NCI-H2227 treated with DMSO at 0.1 percent for 48 hours (cell line): ENCODE measurements at places on chromosomes 11 and 22.

GRCh38 chr11:69637198-69637940, 3.6 kb upstream of the CCND1 start:
- no peak for DNase-seq

DNA sequence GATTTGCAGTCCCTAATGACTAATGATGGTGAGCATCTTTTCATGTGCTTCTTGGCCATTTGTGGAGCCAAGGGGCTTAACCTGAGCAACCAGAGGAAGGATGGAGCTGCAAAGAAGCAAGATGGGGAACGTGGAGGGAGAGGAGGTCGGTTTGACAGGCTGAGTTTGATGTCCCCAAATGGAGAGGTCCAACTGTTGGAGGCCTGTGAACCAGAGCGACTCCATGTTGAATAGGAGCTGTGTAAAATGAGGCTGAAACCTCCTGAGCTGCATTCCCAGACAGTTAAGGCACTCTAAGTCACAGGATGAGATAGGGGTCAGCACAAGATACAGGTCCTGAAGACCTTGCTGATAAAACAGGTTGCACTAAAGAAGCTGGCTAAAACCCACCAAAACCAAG, 54.5 kb downstream of the RPS6KA4 start:
- no peak for DNase-seq

DNA sequence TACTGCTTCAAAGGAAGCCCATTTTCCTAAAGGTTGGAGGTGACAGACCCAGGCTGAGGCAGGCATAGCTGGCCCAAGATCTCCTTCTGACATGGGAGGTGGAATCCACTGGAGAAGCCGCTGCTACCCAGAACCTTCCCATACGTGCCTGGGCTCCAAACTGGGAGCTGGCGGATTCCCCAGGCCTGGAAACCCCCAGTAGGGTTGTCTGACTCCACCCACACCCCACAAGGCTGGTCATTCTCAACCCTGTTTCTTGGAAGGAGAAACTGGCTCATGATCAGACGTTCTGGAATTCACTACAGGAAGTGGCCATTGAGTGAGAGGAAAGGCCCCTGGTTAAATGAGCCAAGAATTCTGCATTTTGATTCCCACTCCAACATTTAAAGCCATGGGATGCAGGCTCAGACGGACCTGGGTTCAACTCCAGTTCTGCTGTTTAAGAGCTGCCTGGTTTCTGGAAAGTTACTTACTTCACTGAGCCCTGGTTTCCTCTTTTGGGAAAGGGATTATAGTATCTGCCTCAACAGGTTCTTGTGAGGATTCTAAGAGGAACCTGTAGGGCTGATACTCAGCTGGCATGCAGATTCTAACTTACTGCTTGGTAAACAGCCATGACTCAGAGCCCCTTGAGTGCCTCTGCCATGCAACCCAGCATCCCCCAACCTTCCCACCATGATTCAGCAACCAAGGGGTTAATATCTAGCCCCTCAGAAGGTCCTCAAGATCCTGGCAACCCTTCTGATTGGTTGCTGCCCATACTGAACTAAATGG, 19.4 kb upstream of the TSKU start:
- DNase-seq: no peak

GRCh38 chr11:214083-214482, 6.6 kb downstream of the RIC8A start:
- no peak for DNase-seq

DNA sequence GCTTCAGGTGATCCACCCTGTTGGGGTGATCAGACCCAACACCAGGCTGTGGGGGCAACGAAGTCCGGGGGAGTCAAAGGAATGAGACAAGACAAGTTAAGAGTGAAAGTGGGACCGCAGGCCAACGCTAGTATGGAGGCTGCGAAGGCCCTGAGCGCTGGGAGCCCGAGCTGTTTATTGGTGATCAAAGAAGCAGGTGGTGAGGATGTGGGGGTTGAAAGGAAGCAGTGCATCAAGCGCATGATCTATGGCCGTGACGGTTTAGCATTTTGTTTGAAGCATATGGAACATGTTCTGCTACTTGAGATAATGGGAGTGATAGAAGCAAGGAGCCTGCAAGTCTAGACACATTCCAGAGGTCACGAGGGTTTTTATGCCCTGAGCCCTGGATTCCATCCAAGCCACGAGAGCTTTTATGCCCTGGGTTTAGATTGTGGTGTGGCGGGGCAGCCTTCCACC, 49.5 kb downstream of the MCHR1 start:
- no peak for DNase-seq

- DNase-seq: no peak
Observed at GRCh38 chr22:49886346-49887063, 31.7 kb downstream of the ALG12 start.

DNA sequence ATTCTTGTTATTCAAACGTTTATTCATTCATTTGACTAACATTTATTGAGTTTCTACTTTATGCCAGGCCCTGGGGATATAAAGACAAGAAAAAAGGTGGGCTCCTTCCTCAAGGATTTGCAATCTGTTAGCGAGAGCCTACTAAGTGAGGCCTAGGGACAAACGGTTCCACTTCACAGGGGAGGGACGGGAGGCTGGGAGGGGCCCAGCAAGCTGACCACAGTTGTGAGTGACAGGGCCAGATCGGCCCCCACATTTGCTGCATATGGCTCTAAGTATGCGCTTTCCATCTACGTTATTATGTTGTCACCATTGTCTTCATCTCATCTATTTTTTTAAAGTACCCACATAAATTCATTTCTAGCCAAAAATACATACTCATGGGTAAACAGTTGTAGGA, 271.1 kb downstream of the BUD13 start:
- DNase-seq: no peak

DNA sequence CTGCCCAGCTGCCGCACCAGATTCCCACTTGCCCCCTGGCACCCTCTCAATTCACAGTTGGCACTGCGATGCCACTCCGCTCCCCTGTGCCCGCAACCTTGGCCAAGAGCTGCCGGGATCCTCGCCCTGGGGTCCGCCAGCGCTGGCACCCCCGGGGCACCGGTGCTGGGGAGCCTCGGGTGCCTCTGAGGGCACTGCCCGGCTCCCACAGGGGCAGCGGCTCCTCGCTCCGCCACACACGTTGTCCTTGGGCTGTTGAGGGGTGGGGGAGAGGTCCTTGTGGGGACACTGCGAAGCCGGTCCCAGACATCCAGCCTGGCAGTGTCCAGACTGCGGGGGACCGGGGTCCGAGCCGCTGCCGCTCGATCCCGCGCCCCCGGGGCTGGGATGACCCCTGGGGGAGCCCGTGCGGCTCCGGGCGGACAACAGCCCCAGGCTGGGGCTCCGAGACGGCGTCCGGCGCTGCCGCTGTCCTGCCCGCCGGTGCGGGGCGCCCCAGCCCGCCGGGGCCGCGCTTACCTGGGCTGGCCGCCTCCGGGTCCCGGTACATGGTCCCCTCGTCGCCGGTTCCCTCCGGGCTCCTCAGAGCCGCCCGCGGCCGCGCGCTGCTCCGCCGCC, 496 bp downstream of the SYT7 start:
- DNase-seq: no peak

DNA sequence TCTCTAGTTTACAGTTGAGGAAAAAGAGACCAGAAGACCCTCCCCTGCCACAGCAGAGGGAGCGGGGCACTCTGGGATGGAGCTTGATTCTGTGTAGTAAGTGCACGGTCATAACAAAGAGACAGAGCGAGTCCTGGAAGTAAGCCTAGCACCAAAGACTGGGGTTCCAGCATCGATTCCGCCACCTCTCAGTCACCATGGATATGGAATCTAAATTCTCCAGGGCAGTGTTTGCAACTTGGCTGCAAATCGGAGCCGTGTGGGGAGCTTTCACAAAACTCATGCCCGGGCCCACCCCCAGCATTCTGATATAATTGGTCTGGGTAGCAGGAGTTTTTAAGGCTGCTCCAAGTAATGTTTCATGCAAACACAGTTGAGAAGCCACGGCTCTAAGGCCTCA, 129.5 kb upstream of the OPCML start:
- no peak for DNase-seq

GRCh38 chr11:125398994-125399640, 96.9 kb downstream of the FEZ1 start:
- DNase-seq: no peak

- DNase-seq: no peak
Observed at GRCh38 chr11:134864233-134864967, 452.4 kb upstream of the B3GAT1 start.

- no peak for DNase-seq
Observed at GRCh38 chr11:27599217-27599616, 92.6 kb upstream of the LIN7C start.

DNA sequence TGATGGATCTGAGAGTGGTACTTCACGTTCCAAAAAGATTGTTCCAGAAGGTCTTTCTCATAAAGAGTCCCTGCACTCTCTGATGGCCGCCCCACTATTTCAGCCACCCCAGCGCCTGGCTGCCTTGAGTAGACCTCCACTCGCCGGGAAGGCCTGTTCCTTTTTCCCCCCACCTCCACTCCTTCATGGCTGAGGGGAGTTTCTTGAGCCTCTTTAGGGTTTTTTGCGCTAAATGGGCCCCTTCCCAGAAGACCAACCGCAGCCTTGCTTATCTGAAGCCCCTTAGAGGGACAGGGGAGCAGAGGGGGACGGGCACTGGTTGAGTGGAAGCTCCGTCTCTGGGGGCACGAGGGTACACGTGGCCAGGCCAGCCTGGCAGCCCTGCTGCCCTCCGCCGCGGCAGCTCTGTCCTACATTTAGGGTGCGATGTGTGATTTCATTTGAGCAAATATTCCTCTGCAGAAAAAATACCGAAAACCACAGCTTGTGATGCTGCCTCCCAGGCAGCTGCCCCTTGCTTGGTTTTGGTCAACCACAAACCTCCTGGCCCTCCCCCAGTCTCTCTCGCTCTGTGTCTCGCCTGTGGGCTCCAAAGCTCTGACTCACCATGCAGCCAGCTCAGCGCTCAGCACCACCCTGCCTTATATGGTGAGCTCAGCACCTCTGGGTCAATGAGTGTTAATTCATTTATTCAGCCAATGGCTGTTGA, 88.7 kb downstream of the TP53I11 start:
- no peak for DNase-seq

- DNase-seq: no peak
Observed at GRCh38 chr22:40473703-40474102, 103.3 kb downstream of the SGSM3 start.

- peak; percentile 63 for DNase-seq
Observed at GRCh38 chr11:22491555-22492225, 133.9 kb downstream of the FANCF start.

DNA sequence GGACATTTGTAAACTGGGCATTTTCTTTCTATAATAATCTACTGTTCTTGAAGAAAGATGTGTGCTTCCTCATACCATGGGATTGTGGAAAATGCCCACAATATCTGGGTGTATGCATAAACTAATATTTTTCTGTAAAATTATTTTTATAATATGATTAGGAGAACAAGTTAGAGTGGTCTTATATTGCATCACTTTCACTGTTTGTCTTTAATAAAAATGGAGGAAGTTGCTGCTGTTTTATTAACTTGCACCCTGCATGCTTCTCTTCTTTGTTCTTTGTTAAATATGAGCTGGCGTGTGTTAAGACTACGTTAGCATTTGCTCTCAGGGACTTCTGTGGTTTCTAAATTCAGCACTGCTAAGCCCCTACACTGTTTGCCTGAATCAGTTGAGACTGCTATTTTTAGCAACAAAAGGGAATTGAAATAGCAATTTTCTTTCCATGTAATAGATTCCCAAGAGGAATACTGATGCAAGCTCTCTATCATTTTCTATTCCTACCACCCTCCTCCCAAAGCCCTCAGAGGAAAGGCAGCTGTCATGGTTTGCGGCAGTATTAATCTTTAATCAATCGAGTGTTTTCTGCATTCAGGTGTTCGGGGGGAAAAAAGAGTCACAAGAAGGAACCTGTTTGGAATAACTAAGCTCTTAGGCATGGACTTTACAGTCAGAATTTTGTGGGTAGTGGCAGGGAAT, 56.1 kb downstream of the HSD17B12 start:
- DNase-seq: peak; percentile 62

DNA sequence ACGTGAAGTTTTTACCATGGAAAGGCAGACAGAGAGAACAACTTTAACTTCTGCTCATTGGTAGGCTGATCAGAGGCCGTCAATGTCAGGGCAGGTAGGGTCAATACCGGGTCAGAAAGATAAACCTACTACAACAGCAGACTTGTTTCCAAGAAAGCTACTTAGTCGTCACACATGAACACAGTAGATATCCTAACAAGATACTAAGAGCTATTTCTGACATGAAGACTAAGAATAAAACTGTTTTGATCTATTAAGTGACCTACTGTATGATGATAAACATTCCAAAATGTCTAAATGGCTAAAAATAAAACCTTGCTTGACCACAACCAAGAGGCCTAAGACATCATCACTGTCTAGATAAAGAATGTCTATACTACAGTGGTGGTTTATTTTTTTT, 231.3 kb downstream of the CADM1 start:
- no peak for DNase-seq

DNA sequence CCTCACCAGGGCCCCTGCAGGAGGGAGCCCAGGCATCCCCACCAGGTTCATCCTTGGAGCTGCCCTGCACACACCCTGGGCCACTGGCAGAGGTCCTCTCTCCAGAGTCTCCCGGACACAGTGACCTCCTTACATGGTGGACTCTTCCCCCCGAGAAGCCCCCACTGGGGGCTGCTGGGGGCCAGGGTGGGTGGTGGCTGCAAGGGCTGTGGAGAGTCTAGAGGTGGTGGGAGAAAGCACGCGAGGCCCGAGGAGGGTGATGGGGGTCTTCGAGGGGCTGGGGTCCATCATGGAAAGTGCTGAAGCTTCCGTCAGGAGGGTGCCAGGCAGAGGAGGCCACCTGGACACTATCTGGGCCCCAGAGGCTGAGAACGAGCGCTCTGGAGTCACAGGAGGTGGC, 17.6 kb downstream of the PGA5 start:
- DNase-seq: no peak

GRCh38 chr22:19871023-19871844, 16.6 kb upstream of the GNB1L start:
- DNase-seq: no peak

- DNase-seq: no peak
Observed at GRCh38 chr11:10158461-10158860, 135.6 kb downstream of the SBF2 start.

GRCh38 chr22:50083462-50084079, 1.7 kb downstream of the MLC1 start:
- no peak for DNase-seq

DNA sequence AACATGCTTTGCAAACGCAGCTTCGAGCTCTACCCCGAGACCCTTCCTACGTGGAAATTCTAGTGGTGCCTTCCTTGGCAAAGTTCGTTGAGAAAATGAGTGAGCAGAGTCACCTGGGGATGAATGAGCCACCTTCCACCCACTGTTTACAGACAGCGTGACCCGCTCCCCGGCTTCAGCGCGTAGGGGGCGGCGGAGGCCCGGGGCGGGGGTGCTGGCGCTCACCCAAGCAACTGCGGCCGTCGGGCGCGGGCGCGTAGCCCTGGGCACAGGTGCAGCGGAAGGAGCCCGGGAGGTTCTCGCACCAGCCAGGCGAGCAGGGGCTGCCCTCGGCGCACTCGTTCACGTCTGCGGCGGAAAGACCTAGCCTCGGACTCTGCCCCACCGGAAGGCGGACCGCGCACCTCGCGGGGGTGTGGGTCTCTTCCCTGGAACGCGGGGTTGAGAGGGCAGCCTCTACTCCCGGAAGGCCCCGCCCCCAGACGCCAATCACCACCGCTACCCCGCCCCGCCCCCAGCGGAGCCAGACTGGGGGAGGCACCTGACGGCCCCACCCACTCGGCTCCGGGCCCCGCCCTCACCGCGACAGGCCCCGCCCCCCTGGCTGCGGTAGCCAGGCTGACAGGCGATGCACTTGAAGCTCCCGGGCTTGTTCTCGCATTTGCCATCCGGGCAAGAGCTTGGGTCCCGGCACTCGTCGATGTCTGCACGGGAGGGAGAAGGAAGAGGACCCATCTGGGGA, 11.8 kb downstream of the LTBP3 start:
- DNase-seq: peak; percentile 80

- no peak for DNase-seq
Observed at GRCh38 chr11:40203606-40204005, 1255.8 kb downstream of the LRRC4C start.
